ENCODE measurements at places on chromosomes 7 and 10.
A peak's percentile ranks its signal among the peaks of the same experiment; 100 is the strongest.

DNA sequence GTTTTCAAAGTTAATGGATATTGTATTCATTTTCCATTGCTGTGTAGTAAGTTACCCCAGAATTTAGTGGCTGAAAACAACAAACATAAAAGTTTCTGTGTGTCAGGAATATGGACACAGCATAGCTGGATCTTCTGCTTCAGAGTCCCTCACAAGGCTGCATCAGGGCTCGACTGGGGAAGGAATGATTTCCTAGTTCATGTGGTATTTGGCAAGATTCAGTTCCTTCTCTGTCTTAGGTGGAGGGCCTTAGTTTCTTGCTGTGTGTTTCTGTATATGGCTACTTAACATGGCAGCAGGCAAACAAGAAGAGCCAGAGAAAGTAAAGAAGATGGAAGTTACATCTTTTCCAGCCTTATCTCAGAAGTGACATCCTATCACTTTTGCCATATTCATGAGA is 51.1 kb downstream of the TPST1 start:
- DNase-seq = no peak

GRCh38 chr10:69048103-69048502 is 39.8 kb upstream of the SRGN start:
- DNase-seq = no peak

- no peak for DNase-seq
These were observed 17.1 kb upstream of the STK17A start for GRCh38 chr7:43565786-43566185.

DNA sequence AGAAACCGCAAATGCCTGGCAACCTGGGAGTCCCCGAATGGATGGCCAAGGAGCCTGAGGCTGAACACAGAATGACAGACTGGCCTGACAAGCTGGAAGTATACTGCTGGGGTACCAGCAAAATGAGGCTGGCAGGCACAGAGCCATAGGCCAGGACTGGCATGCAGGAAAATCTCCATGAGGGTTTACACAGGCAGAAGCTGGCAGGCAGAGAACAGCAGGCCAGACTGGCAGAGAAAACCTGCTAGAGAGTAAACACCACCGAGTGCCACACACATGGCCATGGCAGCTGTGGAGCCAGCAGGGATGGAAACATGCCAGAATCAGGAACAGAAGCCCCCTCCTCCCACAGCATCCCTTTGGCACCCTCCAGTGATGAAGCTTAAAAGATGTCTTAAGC is 63.4 kb downstream of the CRPPA start:
- DNase-seq = no peak

DNA sequence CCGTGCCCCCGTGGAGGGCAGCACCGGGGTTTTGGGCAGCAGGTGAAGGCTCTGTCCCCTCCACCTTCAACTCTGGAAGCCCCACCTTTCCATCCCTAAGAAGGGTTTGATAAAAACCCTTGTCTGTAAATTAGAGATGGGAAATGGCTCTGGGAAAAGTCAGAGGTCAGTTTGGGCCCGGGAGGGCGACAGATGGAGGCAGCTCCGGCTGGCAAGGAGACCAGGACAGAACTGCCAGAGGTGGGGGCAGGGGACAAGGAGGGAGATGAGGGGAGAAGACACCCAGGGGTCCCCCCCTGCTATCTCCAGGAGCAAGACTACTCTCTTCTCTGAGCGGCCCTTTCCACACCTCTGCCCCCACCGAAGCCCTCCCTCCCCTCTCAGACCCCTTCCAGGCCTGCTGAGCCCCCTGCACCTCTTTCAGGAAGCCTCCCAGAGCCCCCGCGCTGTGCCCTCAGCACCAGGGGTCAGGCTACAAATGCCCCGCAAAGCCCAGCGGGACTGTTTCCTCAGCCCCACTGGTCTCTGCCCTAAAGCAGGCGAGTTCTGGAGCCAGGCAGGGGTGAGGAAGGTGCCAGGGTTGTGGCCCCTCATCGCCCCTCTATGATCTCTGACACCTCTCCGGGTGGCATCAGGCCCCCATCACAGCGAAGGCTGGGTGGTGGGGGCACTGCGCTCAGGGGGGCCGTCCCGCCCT is 980 bp upstream of the SH2B2 start:
- DNase-seq = no peak

DNA sequence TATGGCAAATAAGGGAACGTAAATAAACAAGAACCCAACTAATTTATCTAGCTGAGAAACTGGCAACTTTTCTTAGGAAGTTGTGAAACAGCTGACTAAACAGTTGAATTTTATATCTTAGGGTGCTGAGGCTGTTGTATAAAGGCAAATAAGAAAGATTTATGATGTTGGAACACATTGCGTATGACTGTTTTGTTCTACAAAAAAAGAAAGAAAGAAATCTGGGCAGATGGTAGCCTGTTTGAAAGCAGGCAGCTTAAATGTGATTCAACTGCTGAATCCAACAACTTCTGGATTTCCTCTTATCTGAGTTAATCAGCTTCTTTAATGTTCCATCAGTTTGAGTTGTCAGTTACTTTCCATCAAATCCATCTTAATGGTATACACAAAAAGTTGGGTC is 214.5 kb downstream of the SNX13 start:
- DNase-seq = no peak

DNA sequence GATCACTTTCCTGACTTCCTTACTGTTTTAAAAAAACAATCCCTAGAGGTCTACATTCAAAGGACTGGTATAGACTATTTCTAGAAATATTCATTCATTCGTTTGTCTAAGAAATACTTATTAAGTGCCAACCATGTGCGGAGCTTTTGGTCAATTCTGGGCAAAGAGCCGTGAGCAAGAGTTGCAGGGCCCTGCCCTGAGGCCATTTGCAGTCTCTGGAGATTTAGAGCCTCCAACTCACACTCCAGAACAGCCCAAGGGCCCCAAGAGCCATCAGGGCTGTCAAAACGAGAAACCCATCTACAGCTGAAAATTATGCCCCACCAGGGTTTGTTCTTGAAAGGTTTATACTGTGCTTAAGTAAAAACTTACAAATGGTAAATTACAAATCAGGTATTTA is 16.2 kb downstream of the WDR91 start:
- DNase-seq = no peak

DNA sequence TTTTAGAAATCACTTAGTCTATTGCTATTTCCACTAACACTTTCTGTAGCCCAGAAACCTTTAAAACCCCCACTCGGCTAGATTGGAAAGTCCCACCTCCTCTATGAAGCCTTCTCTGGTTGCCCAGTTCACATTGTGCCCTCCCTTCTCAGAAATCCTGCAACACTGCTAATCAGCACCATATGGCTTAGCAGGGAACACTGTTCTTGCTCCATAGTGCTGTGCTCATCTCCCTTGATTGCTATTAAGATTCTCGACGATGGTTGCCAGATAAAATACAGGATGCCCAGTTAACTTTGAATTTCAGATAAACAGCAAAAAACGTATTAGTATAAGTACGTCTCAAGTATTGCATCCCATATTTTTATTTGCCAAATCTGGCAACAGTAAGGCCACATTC is 40.1 kb upstream of the XPNPEP1 start:
- no peak for DNase-seq

DNA sequence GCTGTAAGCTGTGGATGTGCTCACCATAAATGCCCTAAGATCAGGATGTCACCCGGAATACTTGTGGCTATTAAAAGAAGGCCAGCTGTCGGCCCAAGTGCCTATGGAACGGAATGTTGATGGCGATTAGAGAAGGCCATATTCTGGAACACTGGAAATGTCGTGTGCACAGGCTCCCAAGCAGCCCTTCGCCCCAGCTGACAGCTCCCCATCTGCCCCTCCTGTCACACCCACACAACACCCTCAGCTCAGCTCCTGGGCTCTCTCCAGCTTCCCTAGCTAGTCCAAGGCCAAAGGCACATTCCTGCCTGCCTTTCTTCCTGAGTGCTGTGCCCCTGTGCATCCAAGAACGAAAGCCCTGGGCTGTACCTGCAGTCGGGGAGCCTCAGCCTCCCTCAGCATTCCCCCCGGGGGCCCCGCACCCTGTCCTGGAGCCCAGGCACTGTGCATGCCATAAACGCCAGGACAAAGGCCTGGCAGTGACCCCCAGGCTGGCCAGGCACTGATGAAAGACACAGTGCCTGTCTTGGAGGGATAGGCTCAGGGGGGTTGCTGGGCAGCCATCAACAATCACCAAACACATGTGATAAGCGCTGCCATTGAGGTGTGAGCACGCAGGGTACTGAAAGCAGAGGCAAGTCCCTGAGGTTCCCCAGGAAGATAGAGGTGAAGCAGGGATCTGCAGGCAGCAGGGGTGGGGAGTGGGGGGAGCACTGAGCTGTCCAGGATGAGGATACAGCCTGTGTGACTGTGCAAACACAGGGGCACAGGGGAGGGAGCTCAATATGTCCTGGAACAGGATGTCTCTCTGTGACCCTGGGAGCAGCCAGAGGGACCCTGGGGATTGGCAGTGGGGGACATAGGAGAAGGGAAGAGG is 3.7 kb upstream of the LDB3 start:
- no peak for DNase-seq

- no peak for DNase-seq
These were observed 34.0 kb upstream of the JCAD start for GRCh38 chr10:30093303-30093950.

DNA sequence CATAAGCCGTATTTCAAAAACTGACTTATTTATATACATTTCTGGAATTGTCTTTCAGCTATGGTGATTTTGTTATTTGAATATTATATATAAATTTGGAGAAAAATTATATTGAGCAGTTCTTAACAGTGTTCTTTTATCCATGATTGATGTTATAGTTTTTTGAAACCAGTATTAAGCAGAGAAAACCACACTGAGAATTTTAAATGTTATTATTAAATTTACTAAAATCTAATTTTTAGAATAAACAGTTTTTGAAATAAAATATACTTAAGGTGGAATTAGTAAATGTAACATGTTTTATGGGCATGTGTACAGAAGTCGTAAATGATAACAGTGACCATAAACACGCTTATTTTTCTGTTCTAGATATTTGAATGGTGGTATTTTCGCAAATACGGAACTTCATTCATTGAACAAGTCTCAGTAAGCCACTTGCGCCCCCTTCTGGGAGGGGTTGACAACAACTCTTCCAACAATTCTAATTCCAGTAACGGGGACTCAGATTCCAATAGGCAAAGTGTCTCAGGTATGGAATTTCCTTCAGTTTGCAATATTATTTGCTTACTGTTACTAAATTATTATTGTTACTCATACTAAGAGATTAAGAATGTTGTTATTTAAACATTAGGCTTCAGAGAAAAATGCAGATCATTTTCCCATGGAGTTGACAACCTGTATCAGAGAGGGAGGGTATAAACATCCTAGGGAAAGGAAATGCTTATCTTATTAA is 166.1 kb downstream of the ST7 start:
- peak; percentile 77 for DNase-seq

- DNase-seq = no peak
These were observed 19.7 kb upstream of the VPS37D start for GRCh38 chr7:73647725-73648592.

DNA sequence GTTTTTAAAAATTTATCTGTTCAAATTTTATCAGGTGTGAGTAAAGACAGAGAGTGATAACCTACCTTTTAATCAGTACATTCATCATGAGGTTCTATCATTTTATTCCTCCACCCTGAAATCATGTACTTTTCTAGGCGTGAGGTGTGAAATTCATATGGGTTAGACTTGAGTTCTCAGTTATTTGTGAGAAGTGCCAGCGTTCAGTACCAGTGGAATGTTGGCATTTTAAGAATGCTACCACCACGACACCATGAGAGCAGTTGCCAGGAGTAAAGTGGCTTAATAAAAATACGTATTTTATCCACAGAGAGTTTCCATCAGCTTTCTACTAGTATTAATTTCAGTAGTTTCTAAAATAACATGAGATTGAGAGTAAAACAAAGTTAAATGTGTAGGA is 104.1 kb upstream of the FERD3L start:
- DNase-seq = no peak

DNA sequence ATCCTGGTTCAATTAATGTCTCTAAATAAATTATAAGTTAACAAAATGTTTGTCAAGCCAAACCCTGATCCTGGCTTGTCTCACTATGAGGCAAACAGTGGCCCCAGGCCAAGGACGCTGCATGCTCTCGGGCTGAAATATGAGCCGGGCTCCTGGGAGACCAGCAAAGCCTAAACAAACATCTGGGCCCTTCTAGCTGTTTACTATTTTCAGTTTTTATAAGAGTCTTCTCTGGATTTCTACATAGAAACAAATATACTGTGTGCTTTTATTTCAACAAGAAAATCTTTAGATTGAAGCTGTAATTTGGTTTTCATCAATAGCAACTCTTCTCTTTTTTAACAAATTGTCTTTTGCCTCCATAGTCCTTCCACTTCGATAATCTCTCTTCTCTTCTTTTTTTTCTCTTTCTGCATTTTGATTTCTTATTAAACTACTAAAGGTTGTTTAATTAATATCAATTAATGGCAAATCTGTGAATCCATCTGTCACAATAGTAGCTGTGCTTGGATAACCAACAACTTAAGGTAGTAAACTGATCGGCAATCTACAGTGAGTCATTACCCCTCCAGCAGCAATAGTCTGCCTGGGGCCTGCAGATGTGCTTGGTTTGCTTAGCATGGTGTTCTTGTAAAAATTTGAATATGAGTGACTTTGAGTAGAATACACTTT is 83.3 kb upstream of the DNAJC1 start:
- DNase-seq = no peak

DNA sequence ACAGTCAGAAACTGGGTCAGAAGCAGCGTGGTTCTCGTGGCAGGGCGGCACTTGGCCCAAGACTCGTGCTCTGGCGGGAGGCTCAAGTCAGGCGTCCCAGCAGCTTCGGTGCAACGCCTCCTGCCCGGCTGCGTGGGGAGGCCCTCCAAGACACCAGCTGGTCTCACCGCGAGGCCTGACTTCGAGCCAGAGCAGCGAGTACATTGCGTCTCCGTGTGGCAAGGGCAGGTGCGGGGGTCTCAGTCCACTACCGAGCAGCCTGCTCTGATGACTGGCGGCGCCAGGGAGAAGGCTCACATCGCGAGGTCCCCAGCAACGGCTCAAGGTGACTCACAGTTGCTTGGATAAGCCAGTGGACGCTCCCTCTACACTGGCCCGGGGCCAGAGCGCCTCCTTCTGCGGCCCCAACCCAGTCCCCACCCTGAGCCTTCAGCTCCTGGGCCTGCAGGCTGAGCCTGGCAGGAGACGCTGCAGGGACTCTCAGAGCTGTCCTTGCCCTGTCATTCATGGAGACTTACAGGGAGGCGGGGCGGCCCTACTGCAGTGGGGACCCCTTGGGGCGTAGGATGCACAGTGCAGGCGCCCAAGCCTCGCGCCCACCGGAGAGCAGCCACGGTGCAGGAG is 41.9 kb upstream of the PRKAR1B start:
- DNase-seq = no peak

DNA sequence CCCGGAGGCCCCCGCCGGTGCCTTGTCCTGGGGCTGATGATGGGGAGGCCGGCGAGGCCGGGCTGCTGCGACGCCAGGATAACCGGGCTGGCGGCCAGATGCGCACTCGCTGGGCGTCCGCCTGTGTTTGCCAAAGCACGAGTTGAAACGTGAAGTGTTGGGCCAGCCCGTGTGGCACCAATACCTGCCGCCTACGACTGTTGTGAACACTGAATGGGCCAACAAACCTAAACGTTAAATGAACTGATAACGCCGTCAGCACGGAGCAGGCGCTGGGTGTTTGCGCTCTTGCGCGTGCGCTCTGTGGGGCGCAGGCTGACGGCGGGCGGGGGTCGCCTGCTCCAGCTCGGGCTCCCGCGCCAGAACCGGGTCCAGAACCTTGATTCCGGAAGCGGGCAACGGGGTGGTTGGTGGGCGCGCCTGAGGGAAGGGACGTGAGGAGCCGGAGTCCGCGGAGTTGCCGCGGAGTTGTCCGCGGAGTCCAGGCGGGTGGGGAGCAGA is 658 bp downstream of the CYP2E1 start:
- no peak for DNase-seq

Data from activated CD4-positive, CD25-positive, alpha-beta regulatory T cell treated with anti-CD3 and anti-CD28 coated beads, Interleukin-2, amount 50 U/mL, for 72 hours (primary cell).